ENCODE measurements at places on chromosomes 1 and 21.

GRCh38 chr1:55813618-55814017, 598.5 kb upstream of the USP24 start:
- DNase-seq: no peak

DNA sequence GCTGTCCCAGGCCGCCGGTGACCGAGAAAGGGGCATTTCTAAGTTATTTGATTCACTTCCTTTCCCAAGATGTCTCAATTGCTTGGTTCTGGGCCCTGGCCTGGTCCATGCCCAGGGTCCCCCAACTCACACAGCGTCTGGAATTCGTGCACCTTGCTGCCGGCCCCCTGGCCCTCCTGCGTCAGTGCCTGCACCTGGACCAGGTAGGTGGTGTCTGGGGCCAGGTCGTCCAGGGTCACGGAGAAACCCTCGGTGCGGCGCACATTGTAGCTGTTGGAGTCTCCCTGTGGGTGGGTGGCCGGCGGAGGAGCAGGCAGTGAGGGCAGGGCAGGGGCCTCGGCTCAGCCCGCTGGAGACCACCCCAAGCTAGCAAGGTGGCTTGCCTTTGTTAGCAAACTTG, 21.0 kb downstream of the EPHA2 start:
- no peak for DNase-seq

- no peak for DNase-seq
These were observed 488 bp downstream of the SLC35D1 start for GRCh38 chr1:67053535-67053784.

GRCh38 chr1:6180268-6180706, at the start of gene CHD5:
CHD5 (minus strand) TSS chr1:6180321; CDS start chr1:6180023, 298 bp downstream.
- DNase-seq: no peak

- no peak for DNase-seq
These were observed 68.2 kb downstream of the TMEM53 start for GRCh38 chr1:44605914-44606615.

DNA sequence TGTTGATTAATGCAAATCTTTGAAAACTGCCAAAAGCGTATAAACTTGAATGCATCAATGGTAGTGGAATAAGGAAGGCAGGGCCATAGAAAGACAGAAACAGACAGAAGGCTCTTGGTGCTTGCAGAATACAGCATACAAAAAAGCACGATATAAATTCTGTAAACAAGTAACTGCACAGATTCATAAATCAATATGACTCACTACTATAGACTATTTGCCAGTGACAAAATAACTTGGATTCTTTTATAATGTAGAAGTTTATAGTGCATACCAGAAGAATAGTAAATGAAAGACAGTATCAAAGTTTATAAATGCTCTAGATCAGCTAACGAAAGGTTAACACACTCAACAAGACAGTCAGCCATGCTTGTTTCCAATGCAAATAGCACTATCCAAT, 349.6 kb downstream of the PTBP2 start:
- no peak for DNase-seq

DNA sequence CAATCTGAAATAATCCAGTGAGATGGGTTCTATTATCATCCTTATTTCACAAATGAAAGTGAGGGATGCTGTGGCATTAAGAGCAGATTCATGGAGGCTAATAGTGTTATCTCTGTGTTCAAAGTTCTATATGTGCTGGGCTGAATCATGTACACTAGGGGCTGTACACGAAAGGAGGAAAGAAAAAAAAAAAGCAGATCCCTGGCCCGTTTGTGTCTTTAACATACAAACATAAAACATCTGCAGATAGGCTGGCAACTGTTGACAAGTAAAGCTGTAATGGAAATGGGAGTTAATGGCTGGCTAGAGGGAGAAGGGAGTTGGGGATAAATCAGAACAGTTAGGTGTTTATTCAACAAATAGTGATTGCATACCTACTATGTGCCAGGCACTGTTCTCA, 3.1 kb downstream of the WNT2B start:
- DNase-seq: no peak

- no peak for DNase-seq
These were observed 104.7 kb downstream of the CASZ1 start for GRCh38 chr1:10691740-10692125.

- no peak for DNase-seq
These were observed 38.0 kb upstream of the ACTRT2 start for GRCh38 chr1:2983319-2983705.

DNA sequence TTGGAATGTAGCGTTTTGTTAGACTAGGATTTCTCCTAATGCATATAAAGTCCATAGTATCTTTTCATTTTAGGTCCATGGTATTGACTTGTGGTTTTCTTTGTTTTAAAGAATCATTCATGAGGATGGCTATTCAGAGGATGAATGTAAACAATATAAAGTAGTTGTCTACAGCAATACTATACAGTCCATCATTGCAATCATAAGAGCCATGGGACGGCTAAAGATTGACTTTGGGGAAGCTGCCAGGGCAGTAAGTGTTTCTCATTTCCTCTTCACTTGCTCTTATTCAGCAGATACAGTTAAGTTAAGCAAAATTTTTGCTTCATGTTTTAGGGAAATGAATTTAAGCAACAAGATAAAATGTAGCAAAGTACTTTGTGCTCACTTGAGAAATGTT, 25.4 kb downstream of the GNAI3 start:
- no peak for DNase-seq

DNA sequence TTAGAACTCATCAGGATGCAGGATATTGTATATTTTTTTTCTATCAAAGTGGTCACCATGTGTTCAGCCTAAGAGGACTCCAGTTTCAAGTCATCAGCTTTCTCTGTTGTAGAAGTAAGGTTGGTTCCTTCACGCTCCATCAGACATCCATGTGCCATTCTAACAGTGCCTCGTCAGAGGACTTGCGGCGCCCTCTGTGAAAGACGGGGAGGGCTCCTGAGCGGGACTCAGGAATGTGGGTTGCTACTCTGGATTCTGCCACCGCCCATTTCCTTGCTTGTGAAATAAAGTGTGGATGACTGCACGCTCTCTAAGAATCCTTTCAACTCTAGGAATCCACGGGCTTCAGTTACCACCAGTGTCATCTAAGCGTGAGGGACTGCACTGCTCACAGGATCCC, 593.5 kb downstream of the KIF26B start:
- no peak for DNase-seq

DNA sequence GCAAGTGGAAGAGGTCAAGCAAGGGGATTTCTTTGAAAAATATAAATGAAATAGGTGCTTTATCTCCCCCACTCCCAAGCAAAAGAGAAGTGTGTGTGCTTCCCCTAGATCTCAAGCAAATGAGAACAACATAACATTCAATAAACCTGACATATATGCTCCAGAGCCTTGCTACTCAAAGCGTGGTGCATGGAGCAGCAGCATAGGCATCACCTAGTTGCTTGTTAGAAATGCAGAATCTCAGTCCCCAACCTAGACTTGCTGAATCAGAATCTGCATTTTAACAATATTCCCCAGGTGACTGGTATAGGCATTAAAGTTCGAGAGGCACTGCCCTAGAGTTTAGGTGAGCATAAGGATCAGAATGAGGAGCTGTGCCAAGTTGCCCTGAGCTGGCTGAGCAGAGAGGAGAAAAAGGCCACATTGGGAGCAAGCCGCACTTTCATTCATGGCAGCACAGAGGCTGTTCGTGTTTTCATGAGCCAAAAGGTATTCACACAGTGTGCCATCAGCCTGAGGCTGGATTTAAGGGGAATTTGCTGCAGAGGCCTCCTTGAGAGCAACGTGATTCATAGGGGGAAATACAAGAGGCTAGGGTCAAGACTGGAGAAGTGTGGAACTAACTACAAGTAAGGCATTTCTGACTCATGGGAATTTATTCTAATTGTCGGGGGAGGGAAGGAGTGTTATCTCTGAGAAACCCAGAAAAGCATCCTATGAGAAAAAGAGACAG, 14.3 kb upstream of the LPAR3 start:
- no peak for DNase-seq

DNA sequence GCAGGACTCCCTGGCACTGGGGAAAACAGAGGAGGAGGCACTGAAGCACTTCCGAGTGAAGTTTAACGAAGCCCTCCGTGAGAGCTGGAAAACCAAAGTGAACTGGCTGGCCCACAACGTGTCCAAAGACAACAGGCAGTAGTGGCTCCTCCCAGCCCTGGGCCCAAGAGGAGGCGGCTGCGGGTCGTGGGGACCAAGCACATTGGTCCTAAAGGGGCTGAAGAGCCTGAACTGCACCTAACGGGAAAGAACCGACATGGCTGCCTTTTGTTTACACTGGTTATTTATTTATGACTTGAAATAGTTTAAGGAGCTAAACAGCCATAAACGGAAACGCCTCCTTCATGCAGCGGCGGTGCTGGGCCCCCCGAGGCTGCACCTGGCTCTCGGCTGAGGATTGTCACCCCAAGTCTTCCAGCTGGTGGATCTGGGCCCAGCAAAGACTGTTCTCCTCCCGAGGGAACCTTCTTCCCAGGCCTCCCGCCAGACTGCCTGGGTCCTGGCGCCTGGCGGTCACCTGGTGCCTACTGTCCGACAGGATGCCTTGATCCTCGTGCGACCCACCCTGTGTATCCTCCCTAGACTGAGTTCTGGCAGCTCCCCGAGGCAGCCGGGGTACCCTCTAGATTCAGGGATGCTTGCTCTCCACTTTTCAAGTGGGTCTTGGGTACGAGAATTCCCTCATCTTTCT, 75.5 kb downstream of the PIK3CD start:
- no peak for DNase-seq

GRCh38 chr1:95889400-95889799, 655.4 kb downstream of the RWDD3 start:
- DNase-seq: no peak

GRCh38 chr1:157844089-157844830, 2.7 kb upstream of the CD5L start:
- no peak for DNase-seq

GRCh38 chr1:197633447-197634078, 141.7 kb downstream of the DENND1B start:
- no peak for DNase-seq

- no peak for DNase-seq
These were observed 1.1 kb upstream of the EPHA2 start for GRCh38 chr1:16156848-16157495.

GRCh38 chr1:240070188-240070587, 21.5 kb upstream of the FMN2 start:
- no peak for DNase-seq

- no peak for DNase-seq
These were observed 114.9 kb upstream of the DPT start for GRCh38 chr1:168843950-168844349.

DNA sequence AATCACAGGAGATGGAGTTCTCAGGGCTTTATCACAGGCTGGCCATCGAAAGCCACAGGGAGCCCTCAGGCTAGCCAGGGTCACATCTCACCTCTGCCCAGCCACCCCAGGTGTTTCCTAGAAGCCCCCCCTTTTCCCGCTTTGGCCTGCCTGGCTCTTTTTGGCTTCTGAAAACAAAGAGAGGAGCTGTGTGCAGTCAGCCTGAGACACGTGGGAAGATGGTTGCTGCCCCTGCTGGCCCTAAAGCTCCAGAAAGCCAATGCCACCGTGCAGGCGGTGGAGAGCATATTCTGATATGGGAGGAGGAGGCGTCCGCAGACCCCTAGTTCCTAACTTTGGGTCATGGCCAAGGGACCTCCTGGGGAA, 18.7 kb upstream of the LBR start:
- no peak for DNase-seq

DNA sequence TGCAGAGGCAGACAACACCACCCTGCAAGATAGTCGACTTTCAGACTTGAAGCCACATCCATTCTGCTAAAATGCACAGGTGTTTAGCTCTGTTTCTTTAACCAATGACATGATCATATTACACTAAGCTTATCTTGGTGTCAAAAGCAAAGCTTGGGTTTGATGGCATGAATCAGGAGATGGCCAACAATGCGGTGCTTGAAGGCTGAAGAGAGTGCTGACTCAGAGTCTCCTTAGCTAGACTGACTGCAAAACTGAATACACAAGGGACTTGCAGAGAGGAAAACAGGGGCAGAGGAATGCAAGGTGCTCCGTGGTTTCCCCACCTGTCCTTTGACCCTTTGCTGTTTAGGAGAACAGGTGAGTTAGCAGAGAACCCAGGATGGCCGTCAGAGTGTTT, 262.6 kb downstream of the SIPA1L2 start:
- DNase-seq: no peak

DNA sequence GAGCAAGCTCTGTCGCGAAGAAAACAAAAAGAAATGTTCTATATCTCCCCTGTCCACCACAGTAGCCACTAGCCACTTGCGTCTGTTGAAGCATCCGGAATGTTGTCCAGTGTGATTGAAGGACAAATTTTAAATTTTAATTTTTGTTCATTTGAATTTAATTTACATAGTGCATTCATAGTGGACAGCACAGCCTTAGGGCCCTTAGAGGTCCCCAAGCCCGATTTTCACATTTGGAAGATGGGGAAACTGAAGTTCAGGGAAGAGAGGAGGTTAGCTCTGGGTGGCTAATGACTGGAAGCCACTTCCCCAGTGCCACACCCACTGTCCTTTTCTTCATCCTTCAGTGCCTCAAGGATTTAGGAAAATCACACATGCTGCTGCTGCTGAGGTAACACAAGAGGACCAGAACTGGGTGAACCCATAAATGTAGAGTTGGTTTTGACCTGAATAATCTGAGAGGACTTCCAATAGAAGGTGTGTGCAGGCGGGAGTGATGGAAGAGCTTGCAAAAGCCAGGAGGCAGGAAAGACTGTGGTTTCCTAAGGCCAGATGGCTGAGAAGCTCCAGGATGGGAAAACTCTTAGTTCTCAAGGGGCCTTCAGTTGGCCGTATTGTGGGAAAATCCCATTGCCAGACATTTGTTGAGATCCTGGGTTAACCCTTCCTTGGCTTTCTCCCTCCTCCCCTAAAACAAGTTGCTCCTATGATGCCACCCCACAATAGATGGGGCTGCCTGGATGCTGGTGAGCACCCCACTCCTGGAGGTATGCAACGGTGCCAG, 49.5 kb downstream of the TRIM11 start:
- DNase-seq: no peak

DNA sequence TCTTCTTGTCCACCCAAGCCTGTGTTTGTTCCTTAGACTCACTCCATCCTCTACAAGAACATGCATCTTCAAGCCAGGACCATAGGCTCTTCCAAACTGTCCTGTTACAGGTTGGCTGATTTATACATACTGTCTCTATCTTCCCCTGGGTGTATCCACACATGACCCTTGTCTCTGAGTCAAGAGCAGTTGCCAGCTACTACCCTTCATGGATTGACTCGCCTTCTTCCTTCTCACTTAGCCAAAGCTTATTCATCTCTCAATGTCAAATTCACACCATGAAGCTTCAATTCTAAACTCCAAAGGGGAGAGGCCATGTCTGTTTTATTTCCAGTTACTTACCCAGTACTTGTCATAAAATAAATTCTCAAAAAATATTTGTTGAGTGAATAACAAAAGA, 64.1 kb upstream of the CACHD1 start:
- no peak for DNase-seq
